Activated T-cell treated with anti-CD3 and anti-CD28 coated beads for 48 hours (primary cell): ENCODE measurements at places on chromosomes 3 and 15.
A peak's percentile ranks its signal among the peaks of the same experiment; 100 is the strongest.

GRCh38 chr3:113552851-113553250 lies 20.5 kb downstream of the SIDT1 start:
- DNase-seq: no peak

- DNase-seq: no peak
Measured at GRCh38 chr15:80309769-80310384, 57.9 kb upstream of the CTXND1 start.

GRCh38 chr15:80208758-80209734 lies 43.0 kb downstream of the CTXND1 start:
- DNase-seq: no peak

DNA sequence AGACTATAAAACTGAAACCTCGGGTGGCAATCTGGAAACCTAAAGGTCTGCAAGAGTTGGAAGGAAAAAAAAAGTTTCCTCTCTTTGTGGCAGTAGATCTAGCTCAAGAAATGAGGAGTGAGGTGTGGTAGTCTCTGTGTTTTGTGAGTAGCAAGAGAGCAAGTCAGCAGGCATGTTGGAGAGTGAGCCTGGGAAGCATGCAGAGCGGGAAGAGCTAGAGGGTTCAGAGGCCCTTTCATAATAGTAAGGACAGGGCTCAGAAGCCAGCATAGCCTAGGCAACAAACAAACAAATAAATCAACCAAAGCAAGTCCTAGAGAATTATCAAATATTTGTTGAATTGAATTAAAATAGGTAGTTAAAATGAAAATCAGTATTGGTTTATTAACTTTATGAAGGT lies 189.7 kb upstream of the CBLB start:
- DNase-seq: no peak

- no peak for DNase-seq
Measured at GRCh38 chr3:111850537-111850936, 8.5 kb upstream of the PHLDB2 start.

DNA sequence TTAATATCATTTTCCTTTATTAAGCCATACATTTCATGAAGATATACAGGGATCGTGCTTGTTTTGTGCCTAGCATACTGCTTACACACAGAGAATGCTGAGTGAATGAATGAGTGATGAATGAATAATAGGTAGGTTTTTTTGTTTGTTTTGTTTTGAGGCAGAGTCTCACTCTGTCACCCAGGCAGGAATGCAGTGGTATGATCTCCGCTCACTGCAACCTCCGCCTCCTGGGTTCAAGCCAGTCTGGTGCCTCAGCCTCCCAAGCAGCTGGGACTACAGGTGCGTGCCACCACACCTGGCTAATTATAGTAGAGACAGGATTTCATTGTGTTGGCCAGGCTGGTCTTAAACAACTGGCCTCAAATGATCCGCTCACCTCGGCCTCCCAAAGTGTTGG lies 400.0 kb downstream of the ROBO1 start:
- DNase-seq: no peak

DNA sequence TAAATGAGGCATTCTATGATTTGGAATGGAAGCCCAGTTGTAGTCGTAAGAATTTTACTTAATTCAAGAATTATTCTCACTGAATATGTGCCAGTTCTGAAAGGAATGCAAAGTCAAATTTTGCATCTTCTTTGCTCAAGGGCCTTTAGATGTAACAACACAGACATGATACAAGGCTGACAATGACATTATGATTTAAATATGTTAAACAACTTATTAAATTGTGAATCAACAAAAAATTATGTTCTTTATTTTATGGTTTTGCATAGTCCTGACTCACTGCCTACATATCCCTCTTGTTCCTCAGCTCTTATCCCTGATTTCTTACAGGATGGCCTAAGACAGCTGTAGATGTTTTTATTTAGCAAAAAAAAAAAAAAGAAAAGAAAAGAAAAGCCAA lies 170.9 kb upstream of the NR2E3 start:
- no peak for DNase-seq

GRCh38 chr15:80266113-80266512 lies 14.1 kb upstream of the CTXND1 start:
- DNase-seq: no peak

GRCh38 chr3:60146121-60146520 lies 1096.3 kb upstream of the CFAP20DC start:
- DNase-seq: no peak

DNA sequence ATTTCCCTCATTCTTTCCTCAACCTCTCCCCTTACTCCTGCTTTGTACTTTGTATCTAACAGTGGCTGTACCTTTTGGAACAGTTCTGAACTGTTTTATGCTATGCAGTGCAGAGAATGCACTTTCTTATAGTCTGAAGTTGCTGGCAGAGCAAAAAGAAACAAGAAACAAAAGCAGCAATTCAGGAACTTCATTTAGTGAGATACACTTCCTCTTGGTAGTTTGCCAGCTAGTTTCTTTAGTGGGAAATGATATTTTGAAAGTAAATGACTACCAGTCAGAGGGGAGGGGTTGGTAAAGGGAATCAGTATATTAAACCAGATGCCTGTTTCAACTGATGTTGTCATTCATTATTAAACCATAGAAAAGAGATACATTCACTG lies 55.0 kb upstream of the CHD2 start:
- no peak for DNase-seq

- no peak for DNase-seq
Measured at GRCh38 chr3:187064210-187065115, 74.8 kb downstream of the RPL39L start.

- DNase-seq: no peak
Measured at GRCh38 chr3:154571553-154572226, 141.7 kb upstream of the GPR149 start.

DNA sequence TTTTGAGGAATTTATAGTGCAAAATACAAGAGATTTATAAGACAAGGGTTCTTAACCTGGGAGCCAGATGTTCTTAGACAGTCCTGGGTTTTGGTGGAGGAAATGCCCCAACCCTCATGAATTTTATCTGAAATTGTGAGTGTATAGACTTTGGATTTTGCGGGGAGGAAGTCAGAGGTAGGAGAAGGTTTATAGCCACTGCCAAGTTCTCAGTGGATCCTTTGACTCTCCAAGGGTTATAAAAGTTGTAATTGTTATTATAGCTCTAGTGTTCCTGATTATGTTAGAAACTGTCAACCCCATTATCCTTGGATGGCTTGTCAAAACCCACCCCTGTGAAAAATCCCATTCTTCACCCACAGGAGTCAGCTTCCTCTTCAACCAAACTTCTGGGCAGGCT lies 183.6 kb downstream of the LRTM1 start:
- DNase-seq: no peak

- DNase-seq: no peak
Measured at GRCh38 chr3:13115991-13116390, 42.8 kb upstream of the IQSEC1 start.

DNA sequence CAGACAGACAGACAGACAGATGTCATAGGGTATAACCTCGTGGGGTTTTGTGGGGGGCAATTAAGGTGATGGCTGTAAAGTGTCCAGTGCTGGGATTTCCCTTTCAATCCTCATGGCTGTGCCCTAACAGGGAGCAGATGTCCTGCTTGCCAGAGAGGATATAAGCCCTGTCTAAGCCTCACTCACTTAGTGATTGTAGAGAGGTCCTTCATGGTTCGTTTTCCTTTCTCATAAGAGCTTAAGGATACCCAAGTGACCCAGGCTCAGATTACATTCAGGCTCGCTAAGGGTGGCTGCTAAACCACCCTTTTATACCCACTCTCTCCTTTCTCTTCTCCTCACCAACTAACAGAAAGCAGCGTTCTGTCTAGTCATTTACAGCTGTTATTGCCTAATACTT lies 19.2 kb downstream of the LYSMD2 start:
- no peak for DNase-seq

- no peak for DNase-seq
Measured at GRCh38 chr3:124986192-124987143, 51.9 kb upstream of the MUC13 start.

DNA sequence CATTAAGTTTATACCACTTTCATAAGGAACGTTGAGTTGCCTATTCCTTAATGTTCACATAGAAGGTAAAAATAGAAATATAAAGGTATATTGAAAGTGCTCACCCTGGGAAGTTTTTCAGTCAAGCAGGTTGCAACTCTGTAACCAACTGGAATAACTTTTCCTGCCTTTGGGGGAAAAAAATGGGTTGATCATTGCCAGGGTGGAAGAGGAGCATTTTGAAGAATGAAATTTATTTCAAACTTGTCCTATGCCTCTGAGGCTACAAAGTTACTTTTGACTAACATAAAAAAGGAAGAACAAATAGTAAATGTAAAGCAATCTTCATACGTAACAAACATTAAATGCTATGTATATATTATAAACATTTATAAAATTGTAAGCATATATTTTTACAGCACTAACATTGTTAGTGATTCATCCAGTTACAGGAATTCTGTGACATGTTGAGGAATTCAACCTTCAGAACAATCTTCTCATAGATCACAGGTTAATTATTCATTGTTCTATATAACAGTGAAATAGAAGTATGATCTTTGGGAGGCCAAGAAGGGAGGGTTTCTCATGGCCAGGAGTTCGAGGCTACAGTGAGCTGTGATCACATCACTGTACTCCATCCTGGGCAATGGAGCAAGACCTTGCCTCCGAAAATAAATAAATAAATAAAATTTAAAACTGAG lies 13.5 kb downstream of the EFHB start:
- no peak for DNase-seq

- DNase-seq: no peak
Measured at GRCh38 chr3:52140000-52140399, 14.2 kb downstream of the POC1A start.

DNA sequence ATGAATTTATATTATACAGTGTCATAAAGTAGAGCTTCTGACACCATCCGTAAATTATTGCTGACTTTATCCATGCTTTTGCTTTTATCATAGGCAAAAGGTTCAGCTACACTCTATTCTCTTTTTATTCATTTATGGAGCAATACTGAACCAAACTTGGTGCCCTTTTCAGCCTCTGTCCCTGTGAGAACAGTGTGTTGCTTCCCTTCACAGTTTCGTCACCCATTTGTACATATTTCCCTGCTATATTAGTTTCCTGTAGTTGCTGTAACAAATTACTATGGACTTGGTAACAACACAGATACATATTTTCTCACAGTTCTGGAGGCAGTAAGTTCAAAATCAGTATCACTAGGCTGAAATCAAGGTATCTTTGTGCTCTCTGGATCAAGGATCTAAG lies 2.8 kb upstream of the RPL24 start:
- DNase-seq: no peak

DNA sequence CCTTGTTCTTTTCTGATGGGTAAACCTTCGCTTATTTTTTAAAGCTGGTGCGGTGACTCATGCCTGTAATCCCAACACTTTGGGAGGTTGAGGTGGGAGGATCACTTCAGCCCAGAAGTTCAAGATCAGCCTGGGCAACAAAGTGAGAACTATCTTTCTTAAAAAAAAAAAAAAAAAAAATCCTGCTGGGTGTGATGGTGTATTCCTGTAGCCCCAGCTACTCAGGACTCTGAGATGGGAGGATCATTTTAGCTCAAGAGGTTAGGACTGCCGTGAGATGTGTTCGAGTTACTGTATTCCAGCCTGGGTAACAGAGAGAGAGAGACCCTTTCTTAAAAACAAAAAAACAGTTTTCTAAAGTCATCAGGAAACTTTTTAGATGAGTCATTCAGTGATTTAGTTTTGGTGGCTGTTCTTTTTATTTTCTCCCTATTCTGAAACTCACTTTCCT lies 37.7 kb downstream of the SLMAP start:
- no peak for DNase-seq

- DNase-seq: no peak
Measured at GRCh38 chr3:177244606-177245005, 47.3 kb upstream of the TBL1XR1 start.

- no peak for DNase-seq
Measured at GRCh38 chr15:78390826-78391225, 47.2 kb upstream of the IREB2 start.

- DNase-seq: no peak
Measured at GRCh38 chr3:160150525-160150924, 74.7 kb upstream of the C3orf80 start.

GRCh38 chr3:70120357-70120966 lies 120.9 kb downstream of the SAMMSON start:
- peak; percentile 47 for DNase-seq

DNA sequence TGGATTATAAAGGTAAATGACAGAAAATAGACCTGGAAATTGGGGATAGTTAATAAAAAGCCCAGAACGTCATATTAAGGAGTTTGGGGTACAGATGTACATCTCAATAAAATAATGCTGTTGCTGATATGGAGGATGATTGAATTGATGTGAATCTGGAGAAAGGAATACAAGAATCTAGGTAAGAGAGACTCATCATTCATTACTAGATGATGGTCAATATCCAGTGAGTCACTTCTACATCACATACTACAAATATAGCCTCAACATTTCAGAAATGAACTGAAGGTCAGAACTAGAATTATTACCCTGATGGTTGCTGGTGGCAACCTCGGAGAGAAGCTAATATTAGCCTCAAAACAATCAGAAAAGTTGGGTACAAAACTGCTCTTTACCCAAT lies 37.6 kb upstream of the P3H2 start:
- no peak for DNase-seq

- no peak for DNase-seq
Measured at GRCh38 chr3:45642731-45643152, 46.5 kb upstream of the SACM1L start.

DNA sequence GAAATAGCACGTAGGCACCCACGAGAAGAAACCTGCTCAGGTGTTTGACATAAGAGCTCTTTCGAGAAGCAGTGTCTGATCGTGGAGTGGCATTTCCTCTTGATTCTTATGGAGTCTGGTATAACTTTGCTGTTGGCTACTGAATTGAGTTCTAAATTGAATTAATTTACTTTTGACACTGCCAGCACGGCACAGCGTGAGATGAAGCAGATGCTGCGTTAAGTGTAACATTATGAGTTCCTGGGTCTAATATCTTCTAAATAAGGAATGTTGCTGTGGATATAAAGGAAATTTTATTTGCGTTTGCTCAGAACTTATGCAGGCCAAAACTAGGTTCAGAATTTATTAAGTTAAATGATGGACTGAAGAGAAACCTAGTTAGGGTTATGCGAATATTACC lies 919.9 kb downstream of the TUSC7 start:
- DNase-seq: no peak

DNA sequence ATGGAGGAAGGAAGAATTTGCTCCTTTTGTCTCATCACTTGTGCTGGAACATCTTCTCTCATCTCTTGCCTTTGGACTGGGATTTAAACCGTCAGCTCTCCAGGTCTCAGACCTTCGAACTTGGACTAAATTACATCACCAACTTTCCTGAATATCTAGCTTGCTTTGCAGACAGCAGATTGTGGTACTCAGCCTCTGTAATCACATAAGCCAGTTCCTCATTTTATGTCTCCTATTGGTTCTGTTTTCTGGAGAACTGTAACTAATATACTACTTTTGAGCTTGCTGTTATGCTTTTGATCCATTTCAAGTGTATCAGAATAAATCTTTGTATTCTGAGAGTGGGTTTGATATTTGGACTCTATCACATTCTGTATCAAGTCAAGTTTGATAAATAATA lies 164.3 kb upstream of the VEPH1 start:
- DNase-seq: no peak
